ENCODE measurements at places on chromosomes 6 and 20.

GRCh38 chr6:39280247-39280731 is 33.9 kb downstream of the KCNK17 start:
- no peak for DNase-seq

- DNase-seq, result no peak
Observed at GRCh38 chr6:138289739-138290138, 71.4 kb upstream of the PBOV1 start.

DNA sequence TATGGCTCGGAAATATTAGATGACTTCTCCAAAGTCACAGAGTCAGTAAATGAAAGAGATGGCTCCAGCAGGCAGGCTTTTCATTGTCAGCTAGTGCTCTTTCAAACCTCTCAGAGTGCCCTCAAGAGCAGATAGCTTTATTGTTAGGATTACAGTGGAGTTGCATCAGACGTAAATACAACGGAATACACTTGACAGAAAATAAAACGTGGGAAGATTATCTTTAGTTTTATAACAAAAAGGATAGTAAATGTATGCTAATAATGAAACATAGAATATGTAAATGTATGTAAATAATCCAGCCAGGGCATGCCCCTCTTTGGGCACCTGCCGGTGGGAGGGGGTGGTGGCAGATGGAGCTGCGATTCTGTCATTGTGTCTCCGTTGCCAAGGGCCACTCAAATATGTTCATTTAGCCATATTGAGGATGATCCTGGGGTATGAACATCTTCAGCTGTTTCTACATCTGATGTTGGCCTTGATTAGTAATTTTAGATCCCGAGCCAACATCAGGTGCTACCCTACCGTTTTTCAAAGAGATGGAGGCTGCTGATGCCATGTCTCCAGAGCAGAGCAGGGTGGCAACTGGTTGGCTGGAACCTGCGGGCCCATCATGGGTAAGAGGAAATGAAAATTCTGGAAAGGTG is 358.3 kb upstream of the SULF2 start:
- DNase-seq, result no peak

- DNase-seq, result no peak
Observed at GRCh38 chr20:11030351-11030750, 356.6 kb upstream of the JAG1 start.

- no peak for DNase-seq
Observed at GRCh38 chr20:45313065-45313695, 5.1 kb upstream of the MATN4 start.

DNA sequence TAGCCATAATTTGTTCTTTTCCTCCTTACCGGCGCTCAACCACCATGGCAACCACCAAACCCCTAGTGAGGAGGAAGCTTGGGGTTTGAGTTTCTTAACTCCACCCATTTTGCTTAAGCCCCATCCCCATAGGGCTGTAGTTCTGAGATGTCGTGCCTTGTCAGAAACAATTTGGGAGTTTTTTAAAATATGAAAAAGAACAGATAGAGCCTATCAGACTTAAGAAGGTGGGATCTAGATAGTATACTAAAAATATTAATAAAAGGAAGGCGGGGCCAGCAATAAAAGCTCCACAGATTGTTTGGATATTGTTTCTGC is 5.6 kb downstream of the BRD2 start:
- peak; percentile 55 for DNase-seq

- peak; percentile 8 for DNase-seq
Observed at GRCh38 chr6:41976794-41977484, 35.3 kb upstream of the CCND3 start.

DNA sequence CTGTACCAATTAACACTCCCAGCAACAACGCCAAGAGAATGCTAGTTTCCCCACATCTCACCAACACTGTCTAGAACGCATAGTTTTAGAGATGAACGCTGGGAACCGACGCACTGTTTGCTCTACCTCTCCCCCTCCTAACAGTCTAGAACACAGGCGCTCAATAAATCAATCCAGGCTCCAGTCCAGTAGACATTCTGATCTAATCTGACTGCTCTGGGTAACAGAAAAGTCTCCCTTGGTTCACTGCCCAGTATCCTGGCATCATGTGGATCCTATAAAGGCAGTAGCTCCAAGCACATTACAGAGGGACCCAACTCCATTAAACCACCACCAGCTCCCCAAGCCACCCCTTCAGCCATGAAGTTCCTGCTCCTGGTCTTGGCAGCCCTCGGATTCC is at the start of gene DEFB132:
Gene DEFB132 (plus strand): TSS at position 306 of the 400 bp plus-strand sequence. CDS start 55 bp downstream, at position 361.
- no peak for DNase-seq

- DNase-seq, result no peak
Observed at GRCh38 chr20:25085756-25086495, 4.0 kb upstream of the VSX1 start.

All from amniotic stem cell (primary cell).